ENCODE measurements at places on chromosomes 2 and 18.

DNA sequence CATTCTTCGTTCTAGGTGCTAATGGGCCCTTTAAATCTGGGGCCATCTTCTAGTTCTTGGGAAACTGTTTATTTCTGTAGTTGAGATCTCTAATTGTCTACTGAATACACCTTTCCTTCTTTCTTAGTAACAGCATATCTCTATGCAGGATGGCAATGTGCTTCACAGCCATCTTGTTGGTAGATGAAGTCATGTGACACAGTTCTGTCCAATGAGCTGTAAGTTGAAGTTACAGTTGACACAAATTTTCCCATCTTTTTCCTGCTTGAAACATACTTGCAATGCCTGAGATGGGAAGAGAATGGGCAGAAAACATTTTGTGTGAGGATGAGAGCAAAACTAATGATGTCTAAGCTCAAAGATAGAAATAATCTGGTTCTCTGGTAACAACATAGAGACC is 57.3 kb upstream of the PHLPP1 start:
- DNase-seq, result no peak

- no peak for DNase-seq
Measured at GRCh38 chr2:14423145-14423906, 209.2 kb upstream of the LRATD1 start.

GRCh38 chr2:174392706-174393105 is 2.8 kb upstream of the SCRN3 start:
- DNase-seq, result no peak

- DNase-seq, result no peak
Measured at GRCh38 chr18:35864916-35865315, 107.6 kb upstream of the RMP24 start.

DNA sequence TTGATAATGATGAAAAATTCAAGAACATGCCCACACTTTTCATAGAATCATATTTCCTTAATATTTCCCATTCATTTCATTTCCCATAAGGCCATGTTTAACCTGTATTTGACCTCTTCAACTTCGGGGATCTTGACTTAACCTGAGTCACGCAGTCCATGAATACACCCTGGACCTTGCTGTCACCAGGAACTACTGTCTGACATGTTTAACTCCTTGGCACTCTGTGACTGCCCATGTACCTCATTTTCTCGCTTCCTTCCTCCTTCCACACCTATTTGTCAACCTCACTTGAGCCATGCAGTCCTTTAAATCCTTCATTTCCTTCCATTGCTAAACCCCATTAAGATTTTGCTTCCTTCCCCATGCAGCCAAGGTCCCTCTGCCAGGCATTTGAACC is 16.3 kb downstream of the ABCB11 start:
- no peak for DNase-seq

DNA sequence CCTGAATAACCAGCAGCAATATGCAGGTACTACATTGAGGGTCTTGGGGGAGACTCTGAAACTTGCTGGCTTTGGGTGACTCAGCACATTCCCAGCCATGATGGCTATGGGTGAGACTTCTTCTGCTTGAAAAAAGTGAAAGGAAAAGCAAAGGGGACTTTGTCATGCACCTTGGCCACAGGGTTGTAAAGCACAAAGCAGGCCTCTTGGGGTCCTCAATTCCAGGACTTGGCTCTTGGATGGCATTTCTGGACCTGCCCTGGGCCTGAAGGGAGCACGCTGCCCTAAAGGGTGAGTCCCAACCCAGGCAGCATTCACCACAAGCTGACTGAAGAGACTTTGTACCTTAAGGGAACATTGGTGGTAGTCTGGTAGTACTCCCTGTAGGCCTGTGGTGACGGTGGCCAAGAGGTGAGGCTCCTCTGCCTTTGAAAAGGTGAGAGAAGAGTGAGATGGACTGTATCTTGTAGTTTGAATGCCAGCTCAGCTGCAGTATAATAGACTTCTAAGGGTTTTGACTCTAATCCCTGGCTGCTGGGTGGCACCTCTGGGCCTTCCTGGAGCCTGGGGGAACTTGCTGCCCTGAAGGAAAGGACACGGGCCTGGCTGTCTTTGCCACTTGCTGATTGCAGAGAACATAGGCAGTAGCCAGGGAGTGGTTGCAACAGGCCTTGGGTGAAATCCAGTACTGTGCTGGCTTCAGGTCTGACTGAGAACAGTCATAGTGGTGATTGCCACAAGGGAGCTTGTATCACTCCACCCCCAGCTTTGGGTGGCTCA is 36.5 kb upstream of the CYTIP start:
- no peak for DNase-seq

DNA sequence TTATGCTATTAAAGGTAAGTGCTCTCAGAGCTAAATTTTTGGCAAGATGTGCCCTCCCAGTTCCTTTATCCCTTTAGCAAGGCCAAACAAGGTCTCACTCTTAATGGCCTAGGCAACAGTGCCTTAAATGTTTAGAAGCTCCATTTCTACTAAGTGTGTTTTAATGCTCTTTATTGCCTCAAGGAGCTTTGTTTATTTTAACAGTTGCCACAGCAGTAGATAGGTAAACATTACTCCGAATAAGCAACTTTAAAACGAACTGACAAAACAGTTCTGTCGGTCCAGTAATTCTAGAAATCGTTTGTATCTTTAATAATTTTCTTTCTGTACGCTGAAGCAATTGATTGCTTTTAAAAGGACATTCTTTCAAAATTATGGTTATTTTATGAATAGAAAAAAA is 74.5 kb downstream of the PIEZO2 start:
- DNase-seq, result no peak

- DNase-seq, result no peak
Measured at GRCh38 chr2:101828673-101829334, 131.3 kb downstream of the MAP4K4 start.

DNA sequence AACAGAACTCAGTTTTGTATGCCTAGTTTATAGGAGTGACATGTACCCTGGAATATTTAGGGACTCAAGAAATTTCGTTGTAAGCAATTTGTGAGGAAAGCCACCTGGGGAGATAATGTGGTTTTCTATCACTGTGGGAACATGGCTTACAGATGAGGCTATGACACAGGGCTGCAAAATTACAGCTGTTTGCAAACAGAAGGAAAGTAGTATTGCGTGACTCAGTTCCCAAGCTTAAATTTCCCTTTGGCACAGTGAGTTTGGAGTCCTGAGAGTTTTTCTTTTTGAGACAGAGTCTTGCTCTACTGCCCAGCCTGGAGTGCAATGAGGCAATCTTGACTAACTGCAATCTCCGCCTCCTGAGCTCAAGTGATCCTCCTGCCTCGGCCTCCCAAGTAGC is 149.8 kb downstream of the MYO5B start:
- DNase-seq, result no peak

GRCh38 chr2:6828299-6828584 is 37.5 kb downstream of the CMPK2 start:
- peak; percentile 67 for DNase-seq

DNA sequence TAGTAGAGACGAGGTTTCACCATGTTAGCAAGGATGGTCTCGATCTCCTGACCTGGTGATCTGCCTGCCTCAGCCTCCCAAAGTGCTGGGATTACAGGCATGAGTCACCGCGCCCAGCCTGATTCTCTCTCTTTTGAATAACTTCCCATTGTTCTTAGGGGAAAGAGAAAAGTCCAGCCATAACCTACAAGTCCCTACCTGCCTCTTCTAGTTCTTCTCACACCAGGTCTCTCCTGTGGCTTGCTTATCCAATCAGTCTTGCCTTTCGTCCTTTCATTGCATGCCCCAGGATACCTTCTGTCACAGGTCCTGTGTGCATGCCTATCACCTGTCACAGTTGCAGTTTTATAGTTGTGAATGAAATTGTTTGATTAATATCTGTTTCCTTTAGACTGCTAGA is 148.1 kb downstream of the SLC4A3 start:
- no peak for DNase-seq

DNA sequence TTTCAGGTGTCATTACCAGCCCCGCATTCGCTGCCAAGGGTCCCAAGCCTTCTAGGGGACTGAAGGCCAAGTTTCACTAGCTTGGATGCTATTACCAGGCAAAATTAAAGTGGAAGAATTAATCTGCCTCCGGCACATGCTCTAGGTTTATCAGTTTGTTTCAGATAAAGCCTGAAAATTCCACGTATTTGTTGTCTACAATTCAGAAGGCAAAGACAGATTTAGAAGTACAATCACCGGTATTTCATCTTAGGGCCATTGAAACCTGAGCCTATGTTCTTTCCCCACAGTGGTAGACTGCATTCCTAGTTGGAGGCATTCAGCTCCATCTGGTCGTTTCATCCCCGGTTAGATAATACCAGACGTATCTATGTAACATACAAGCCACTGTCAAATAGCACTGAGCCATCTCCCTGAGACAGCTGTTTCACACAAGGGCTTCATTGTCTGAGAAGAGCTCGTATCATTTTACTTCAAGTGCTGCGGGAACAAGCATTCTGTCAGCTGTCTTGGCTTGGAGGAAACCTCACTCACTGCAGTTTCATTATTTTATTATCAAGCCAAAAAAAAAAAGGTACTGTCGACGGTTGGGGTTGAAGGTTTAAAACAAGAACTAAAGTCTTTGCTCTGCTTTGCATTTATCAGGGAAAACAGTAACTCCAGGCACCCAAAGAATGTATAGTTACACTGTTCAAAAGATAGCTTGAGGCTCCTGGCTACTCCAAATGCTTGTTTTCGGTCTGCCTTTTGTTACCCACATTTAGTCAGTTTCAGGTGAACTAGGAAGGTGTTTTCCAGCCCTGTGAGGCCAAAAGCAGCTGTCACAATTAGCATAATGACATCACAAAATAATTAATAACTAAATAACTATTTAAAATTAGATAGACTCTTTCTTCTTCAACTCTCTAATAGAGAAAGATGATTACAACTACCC is 76.7 kb downstream of the TGIF1 start:
- peak; percentile 27 for DNase-seq

GRCh38 chr2:133713049-133713580 is 144.9 kb upstream of the NCKAP5 start:
- no peak for DNase-seq

GRCh38 chr18:60684843-60685513 is 312.4 kb upstream of the MC4R start:
- no peak for DNase-seq

- no peak for DNase-seq
Measured at GRCh38 chr2:219356834-219357233, 24.3 kb upstream of the RESP18 start.

- no peak for DNase-seq
Measured at GRCh38 chr2:190129421-190130199, 67.1 kb upstream of the MSTN start.

- DNase-seq, result no peak
Measured at GRCh38 chr2:187171318-187171717, 276.7 kb downstream of the CALCRL start.

GRCh38 chr2:157460384-157460837 is 16.5 kb upstream of the CYTIP start:
- no peak for DNase-seq

- no peak for DNase-seq
Measured at GRCh38 chr2:156157670-156158069, 174.9 kb downstream of the NR4A2 start.
